ENCODE measurements at places on chromosomes 4 and X.

- no peaks in the 10 kb centered on the region for H3K36me3 ChIP-seq
- H3K27me3 ChIP-seq = no peaks in the 10 kb centered on the region
- no peak overlapping the region for H3K4me3 ChIP-seq
- H3K27ac ChIP-seq = no peak overlapping the region
- DNase-seq = no peak
- H3K4me1 ChIP-seq = no peaks in the 10 kb centered on the region
These were observed 101.8 kb downstream of the SH3KBP1 start for GRCh38 chrX:19785647-19786046.

DNA sequence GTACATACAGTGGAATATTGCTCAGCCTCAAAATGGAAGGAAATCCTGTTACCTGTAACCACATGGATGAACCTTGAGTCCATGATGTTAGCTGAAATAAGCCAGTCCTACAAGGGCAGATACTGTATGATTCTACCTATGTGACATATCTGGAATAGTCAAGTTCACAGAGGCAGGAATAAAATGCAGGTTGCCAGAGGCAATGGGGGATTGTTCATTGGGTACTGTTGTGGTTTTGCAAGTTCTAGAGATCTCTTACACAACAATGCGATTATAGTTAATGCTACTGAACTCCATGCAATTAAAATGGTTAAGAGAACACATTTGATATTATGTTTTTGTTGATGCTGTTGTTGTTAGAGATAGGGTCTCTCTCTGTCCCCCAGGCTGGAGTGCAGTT is 74.6 kb downstream of the SHROOM2 start:
- H3K4me3 ChIP-seq = no peak overlapping the region
- H3K4me1 ChIP-seq = no peaks in the 10 kb centered on the region
- H3K27me3 ChIP-seq = no peaks in the 10 kb centered on the region
- no peaks in the 10 kb centered on the region for H3K36me3 ChIP-seq
- H3K27ac ChIP-seq = no peak overlapping the region

DNA sequence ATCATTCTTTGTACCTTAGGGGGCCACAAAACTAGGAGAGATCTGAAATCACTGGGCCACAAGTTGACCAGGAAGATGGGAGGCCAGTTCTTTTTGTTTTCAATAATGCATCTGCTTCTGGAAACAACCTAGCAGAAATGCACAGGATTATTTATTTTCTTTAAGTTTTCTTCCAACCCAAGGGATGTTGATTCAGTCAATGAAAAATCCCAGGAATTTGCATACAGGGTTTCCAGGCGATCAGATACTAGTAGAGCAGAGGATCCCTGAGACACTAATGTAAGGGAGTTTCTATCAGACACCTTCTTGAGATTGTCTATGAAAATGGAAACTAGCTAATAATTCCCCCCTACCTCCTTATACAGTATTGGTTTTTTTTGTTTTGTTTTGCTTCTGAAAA is 7.4 kb downstream of the ATOH1 start:
- no peaks in the 10 kb centered on the region for H3K4me1 ChIP-seq
- H3K27ac ChIP-seq = no peak overlapping the region
- H3K27me3 ChIP-seq = peaks cover under 1% of the 10 kb centered on the region
- no peaks in the 10 kb centered on the region for H3K36me3 ChIP-seq

- H3K36me3 ChIP-seq = no peaks in the 10 kb centered on the region
- no peak overlapping the region for H3K27ac ChIP-seq
- H3K4me1 ChIP-seq = peaks cover 10% of the 10 kb centered on the region
- no peaks in the 10 kb centered on the region for H3K27me3 ChIP-seq
These were observed 88.0 kb upstream of the MAGEB18 start for GRCh38 chrX:26050099-26050498.

GRCh38 chr4:80183250-80184052 is 13.9 kb upstream of the PRDM8 start:
- H3K27me3 ChIP-seq = peaks cover 6% of the 10 kb centered on the region
- peak overlapping the region; percentile 22 for H3K27ac ChIP-seq

DNA sequence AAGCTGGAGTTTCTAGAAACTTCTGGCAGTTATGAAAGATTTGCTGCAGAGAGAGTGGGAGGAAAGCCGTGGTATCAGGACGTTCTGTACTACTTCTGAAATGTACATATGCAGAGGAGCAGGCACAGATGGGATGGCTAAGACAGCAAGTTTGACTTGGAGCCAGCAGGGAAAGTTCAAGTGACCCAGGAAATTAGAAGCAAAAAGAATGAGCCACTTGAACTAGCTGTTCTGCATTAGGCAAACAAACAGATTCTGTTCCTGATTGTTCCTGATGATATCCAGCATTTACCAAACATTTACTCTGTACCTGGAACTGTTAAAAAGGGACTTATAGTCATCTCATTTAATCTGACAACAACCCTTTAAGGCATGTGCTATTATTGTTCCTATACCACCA is 41.4 kb upstream of the CXCL13 start:
- H3K4me3 ChIP-seq = no peak overlapping the region
- H3K27me3 ChIP-seq = no peaks in the 10 kb centered on the region
- H3K27ac ChIP-seq = peak overlapping the region; percentile 23
- peaks cover 4% of the 10 kb centered on the region for H3K4me1 ChIP-seq

DNA sequence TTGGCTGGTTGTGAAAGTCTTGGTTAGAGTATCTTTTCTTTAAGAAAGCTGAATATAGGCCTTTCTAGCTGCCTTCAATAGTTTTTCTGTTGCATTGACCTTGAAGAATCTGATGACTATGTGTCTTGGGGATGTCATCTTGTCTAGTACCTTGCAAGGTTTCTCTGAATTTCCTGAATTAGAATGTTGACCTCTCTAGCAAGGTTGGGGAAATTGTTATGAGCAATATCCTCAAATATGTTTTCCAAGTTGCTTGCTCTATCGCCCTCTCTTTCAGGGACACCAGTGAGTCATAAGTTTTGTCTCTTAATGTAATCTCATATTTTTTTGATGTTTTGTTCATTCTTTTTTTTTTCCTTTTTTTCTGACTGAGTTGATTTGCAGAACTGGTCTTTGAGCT is 194.7 kb downstream of the RAB28 start:
- no peaks in the 10 kb centered on the region for H3K36me3 ChIP-seq
- no peak for DNase-seq
- no peak overlapping the region for H3K4me3 ChIP-seq
- H3K27me3 ChIP-seq = no peaks in the 10 kb centered on the region

DNA sequence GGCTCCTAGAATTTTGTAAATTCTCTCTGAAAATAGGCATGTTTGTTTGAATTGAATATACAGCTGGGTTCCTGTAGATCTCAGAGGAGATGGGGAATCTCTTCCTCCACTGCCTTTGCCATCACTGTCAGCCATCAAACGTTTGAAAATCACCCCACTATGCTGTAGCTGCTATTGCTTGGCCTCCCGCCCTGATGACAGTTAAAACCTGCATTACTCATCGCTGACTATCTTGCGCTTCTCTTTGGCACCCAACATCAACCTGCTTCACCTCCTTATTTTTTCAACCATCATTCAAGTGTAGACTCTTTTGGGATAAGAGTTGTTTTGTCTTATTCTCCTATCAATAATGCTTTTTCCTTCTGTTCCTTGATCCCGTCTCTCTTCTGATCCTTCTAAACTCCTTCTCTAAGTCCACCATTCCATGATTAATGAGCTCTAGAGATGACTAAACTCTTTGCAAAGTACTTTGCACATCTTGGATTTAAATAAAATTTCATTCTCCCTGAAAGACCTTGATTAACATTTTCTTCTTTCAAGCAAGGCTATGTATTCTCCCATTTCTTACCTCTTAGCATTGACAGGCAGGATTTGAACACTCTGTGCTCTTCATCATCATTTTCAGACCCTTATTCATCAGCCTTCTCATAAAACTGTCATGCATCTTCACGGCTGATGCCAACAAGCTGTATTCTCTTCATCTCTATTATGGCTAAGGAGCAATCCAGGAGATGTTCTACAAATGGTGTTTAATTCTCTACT is 133.0 kb downstream of the SNCA start:
- no peak for DNase-seq
- no peaks in the 10 kb centered on the region for H3K36me3 ChIP-seq
- H3K27ac ChIP-seq = no peak overlapping the region
- no peaks in the 10 kb centered on the region for H3K4me1 ChIP-seq

DNA sequence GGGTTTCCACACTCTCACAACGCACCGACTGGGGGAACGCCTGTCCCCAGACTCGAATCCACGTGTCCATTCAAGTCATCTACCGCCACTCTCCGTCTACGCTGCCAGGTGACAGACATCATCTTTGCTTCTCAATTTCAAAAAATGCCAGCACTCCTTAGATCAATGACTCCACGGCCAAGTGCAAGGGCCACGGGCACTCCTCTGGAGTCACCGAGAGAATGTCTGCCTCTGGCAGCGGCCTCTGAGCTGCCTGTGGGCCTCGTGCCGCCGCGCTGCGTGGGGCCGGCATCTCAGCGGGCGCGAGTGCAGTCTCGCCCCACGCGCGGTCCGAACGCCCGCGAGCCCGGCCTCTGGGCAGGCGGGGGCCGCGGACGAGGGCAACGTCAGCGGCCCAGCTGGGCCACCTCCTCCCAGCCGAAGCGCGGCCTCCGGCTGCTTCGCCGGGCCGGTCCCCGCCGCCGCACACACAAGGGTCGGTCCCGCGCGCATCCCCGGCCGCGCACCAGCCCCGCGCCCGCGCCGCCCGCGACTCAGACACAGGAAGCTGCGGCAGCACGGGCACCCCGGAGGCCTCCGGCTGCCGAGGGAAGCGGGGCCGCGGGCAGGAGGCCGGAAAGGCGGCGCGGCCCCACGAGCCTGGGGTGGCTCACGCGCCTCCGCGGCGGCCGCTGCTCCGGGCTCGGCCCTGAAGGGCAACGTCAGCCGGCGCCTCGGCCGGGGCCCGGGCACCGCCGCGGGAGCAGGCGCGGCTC is 450 bp downstream of the ACSL1 start:
- peak overlapping the region; percentile 72 for H3K4me3 ChIP-seq
- H3K4me1 ChIP-seq = peaks cover 5% of the 10 kb centered on the region
- no peaks in the 10 kb centered on the region for H3K27me3 ChIP-seq

DNA sequence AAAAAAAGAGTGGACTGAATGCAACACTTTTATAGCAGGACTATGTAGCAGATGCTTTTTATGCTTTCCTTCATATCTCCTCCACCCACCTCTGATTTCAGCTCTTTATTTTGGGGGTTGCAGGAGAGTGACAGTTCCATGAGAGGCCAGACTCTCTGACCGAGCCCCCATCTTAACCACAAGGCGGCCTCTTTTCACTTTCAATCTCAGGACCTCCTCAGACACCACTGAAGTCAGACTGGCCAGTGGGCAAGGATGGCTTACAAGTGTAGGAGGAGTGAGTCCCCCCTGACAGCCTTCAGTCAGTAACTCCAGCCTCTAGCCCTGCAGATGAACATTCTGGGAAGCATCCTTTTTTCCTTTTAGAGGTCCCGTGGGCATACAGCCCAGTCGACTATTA is 140.8 kb downstream of the FRAS1 start:
- H3K36me3 ChIP-seq = no peaks in the 10 kb centered on the region
- DNase-seq = no peak
- no peaks in the 10 kb centered on the region for H3K27me3 ChIP-seq

- no peak overlapping the region for H3K4me3 ChIP-seq
- H3K27ac ChIP-seq = no peak overlapping the region
These were observed 60.2 kb downstream of the PDGFRA start for GRCh38 chr4:54289316-54289715.

Measured in pancreas (tissue), 10 donors.